ENCODE measurements at places on chromosomes 1 and 21. TPM values are rescaled to one million over a fixed set of nuclear protein-coding genes. Genes with fewer than 3 reads are reported as not detected.

EPRS1 gene
- 51.1 TPM for polyA plus RNA-seq

DYRK3 gene
- polyA plus RNA-seq: 5.4 TPM

CAPZB gene
- 274 TPM for polyA plus RNA-seq

- H3K4me3 ChIP-seq: no peak overlapping the region
- H3K27me3 ChIP-seq: no peaks in the 10 kb centered on the region
- no peak overlapping the region for H3K27ac ChIP-seq
- no peaks in the 10 kb centered on the region for H3K36me3 ChIP-seq
- DNase-seq: no peak
These were observed 59.3 kb downstream of the WDR4 start for GRCh38 chr21:42819861-42820615.

DNA sequence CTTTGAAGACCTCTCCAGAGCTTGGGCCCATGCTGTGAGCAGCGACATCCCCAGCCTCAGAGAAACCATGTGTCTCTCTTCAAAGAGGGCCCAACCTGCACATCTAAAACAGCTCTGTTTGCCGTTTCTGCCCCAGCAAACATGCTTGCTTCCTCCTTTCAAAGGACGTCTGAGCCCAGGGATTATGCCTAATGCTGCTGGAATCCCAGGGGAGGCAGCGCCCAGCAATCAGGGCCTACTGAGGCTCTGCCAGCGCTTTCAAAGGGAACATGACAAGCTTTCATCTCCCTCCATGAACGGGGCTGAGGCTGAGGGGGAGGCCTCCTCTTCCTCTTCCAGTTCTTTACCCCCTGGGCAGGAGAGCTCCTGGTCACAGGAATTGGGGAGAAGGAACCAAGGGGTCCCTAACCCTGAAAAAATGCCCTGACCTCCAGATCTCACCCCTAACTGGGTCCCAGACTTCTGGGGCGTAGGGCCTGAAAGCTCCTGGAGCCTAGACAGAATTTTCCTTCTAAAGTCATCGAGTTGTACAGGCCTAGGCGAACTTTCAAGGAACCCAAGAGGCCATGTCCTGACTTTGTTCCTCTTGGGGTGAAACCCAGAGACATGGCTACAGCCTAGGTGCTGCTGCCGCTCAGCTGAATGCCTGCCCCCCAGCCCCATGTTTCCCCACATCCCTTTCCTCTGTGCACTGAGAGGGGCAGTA, 13.4 kb upstream of the ASCL5 start:
- H3K4me1 ChIP-seq: no peaks in the 10 kb centered on the region
- H3K36me3 ChIP-seq: peaks cover 43% of the 10 kb centered on the region
- DNase-seq: no peak
- no peaks in the 10 kb centered on the region for H3K27me3 ChIP-seq
- no peak overlapping the region for H3K4me3 ChIP-seq
- no peak overlapping the region for H3K27ac ChIP-seq

DNA sequence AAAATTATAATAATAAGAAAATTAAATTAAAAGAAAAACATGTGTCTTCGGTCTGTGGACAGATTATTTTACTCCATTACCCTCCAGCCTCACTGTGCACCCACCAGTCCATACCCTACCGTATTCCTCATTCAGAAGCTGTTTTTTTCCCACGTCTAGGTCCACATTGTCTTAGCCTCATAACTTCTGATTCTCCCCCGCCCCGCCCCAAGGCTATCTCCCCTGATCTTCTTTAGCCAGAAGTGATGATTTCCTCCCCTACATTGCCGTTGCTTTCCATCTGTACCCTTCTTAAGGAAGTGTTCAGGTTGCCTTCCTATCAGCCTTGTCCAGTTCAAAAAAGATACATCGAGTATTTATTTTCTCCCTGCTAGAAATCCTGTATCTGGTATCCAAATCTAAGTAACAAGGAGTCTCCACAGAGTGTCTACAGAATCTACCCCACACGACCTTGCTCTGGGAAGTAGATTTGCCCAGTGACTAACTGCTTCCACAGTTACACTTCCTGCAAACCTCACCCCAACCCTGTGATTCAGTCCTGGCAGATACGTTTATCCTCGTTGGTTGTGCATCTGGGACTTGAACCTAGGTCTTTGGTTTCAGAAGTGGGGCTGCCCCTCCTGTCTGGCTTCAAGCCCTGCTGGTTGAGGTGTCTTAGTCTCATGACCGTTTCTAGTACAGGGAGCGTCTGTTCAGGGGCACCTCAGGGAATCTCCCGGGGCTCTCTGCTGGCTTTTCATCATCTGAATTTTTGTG, 470.2 kb downstream of the CAMTA1 start:
- DNase-seq: no peak
- H3K27me3 ChIP-seq: no peaks in the 10 kb centered on the region
- H3K27ac ChIP-seq: no peak overlapping the region
- no peaks in the 10 kb centered on the region for H3K36me3 ChIP-seq

Measured in lung (tissue), 17 donors.